Epithelial cell of proximal tubule (primary cell): ENCODE measurements at places on chromosomes 2 and 18.

- DNase-seq = peak; percentile 56
Measured at GRCh38 chr18:72075040-72075439, 469.1 kb downstream of the CBLN2 start.

GRCh38 chr2:20657522-20658235, 6.8 kb upstream of the HS1BP3 start:
- no peak for DNase-seq

DNA sequence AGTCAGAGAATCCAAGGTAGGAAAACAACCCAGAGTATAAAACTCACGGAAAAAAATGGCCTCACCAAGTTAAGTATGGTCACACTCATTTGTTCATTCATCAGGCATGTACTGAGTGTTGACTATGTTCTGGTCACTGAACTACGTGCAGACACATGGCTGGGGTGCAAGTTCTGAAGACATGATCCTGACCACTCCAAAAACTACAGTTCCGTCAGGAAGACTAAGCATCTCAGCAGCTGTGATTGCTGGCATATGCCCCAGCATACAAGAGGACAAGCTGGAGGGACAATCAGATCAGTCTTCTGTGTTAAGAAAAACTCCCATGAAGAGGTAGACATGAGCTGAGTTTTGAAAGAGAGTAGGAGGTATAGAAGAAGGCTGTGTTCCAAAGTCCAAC, 72.8 kb downstream of the TCF4 start:
- no peak for DNase-seq

GRCh38 chr18:79694895-79695213, 15.3 kb downstream of the CTDP1 start:
- no peak for DNase-seq
